ENCODE measurements at places on chromosomes 16 and 17. TPM values are rescaled to one million over a fixed set of nuclear protein-coding genes. Genes with fewer than 3 reads are reported as not detected.

GRCh38 chr17:78664476-78665386 lies 87.5 kb upstream of the DNAH17 start:
- no peak for DNase-seq
- H3K4me3 ChIP-seq, result no peak overlapping the region
- peaks cover 13% of the 10 kb centered on the region for H3K27me3 ChIP-seq

CRYM gene
- total RNA-seq, result 0.98 TPM

- no peaks in the 10 kb centered on the region for H3K36me3 ChIP-seq
- no peaks in the 10 kb centered on the region for H3K27me3 ChIP-seq
- no peak overlapping the region for H3K4me3 ChIP-seq
- DNase-seq, result no peak
- no peaks in the 10 kb centered on the region for H3K4me1 ChIP-seq
Measured at GRCh38 chr16:49093939-49094338, 187.7 kb downstream of the CBLN1 start.

MIEF2 gene
- total RNA-seq, result 7.8 TPM

DNA sequence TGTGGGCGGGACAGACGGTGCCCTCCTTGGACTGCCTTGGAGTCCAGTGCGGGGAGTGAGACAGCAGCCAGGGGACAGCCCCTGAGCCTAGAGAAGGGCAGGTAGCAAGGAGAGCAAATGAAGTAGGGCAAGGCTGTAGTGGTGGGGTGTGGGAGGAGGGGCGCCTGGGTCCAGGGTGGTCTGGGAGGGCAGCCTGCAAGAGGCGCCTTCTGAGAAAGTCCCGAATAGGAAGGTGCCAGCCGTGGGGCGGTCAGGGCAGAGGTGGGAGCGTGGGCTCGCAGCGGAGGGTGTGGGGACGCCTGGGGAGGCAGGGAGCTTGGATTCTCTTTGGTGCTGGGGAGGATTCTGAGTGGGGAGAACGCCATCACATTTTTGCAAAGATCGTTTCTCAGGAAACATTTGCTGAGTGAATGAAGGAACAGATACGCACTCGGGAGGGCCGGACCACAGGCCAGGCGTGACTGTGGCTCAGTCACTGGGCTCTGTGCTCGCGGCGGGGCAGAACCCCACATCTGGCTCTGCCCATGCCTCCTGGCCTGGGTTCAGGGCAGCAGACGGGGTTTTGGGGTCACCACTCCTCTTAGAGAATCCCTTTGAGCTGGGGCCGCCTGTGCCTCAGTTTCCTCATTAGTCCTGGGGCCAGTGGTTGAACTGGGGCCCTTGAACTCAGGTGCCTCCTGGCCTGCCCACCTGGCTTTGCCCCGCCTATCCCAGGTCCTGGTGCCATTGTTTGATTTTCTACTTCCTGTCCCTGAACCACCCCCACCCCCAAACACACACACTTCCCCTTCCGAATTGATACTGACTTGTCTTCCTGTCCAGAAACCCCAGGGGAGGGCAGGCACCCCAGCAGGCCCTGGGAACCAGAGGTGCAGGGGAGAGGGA lies 4.2 kb downstream of the SNN start:
- peaks cover 70% of the 10 kb centered on the region for H3K4me1 ChIP-seq
- peak; percentile 35 for DNase-seq
- H3K36me3 ChIP-seq, result peaks cover 4% of the 10 kb centered on the region
- H3K4me3 ChIP-seq, result no peak overlapping the region

DNA sequence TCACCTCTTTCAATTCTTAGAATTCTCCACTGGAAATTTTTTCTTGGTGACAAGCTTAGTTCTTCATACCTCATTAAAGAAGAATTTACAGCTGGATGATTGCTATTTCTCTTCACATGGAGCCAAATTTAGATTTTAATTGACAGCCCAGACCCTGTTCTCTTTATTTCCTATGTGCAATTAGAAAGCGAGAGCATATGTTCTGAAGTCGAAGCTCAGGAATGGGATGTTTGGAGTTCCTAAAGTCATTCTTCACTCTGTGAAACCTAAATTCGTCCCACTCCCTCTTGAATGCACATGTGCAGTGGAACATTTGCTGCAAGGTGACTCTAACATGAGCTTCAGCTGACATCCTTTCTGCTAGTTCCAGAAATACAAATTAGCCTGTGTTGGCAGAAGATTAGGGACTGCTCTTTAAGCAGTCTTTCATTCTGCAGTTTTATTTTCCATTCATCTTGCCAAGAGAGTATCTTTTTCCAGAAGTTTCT lies 129.3 kb upstream of the KCNJ16 start:
- no peak overlapping the region for H3K4me3 ChIP-seq
- no peaks in the 10 kb centered on the region for H3K36me3 ChIP-seq
- H3K27ac ChIP-seq, result no peak overlapping the region
- H3K27me3 ChIP-seq, result no peaks in the 10 kb centered on the region
- no peak for DNase-seq

DNA sequence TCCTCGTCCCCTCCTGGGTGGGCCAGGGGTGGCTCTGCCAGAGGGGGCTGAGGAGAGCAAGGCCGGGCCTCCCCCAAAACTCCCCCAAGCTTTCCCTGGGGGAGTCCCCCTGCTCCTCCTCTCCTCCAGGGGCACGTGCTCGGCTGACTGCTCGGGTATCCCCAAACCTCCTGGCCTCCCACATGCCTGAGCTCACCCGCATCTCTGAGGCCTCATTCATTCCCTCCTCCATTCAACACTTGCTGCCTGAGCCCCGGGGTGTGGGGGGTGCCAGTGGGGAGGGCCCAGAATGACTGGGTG lies 83.1 kb downstream of the RTN4RL1 start:
- no peak overlapping the region for H3K4me3 ChIP-seq
- no peak overlapping the region for H3K27ac ChIP-seq
- peaks cover 19% of the 10 kb centered on the region for H3K4me1 ChIP-seq
- peaks cover 11% of the 10 kb centered on the region for H3K27me3 ChIP-seq

AHSP gene
- 21.3 TPM for total RNA-seq

BMERB1 gene
- 0.98 TPM for total RNA-seq

GRCh38 chr17:27458524-27458908 lies 2.3 kb downstream of the KSR1 start:
- DNase-seq, result no peak
- peaks cover 61% of the 10 kb centered on the region for H3K4me1 ChIP-seq
- peaks cover 11% of the 10 kb centered on the region for H3K36me3 ChIP-seq
- peak overlapping the region; percentile 8 for H3K27ac ChIP-seq

GRCh38 chr17:2177235-2177811 lies 122.4 kb downstream of the HIC1 start:
- H3K36me3 ChIP-seq, result peaks cover 8% of the 10 kb centered on the region
- H3K4me1 ChIP-seq, result peaks cover 5% of the 10 kb centered on the region
- no peaks in the 10 kb centered on the region for H3K27me3 ChIP-seq
- no peak for DNase-seq
- H3K4me3 ChIP-seq, result no peak overlapping the region

CACNG1 gene
- not detected for total RNA-seq

Measured in K562 (cell line).